ENCODE measurements at places on chromosomes 3 and 15. TPM values are rescaled to one million over a fixed set of nuclear protein-coding genes. Genes with fewer than 3 reads are reported as not detected.

- H3K27ac ChIP-seq = no peak overlapping the region
- H3K4me1 ChIP-seq = no peaks in the 10 kb centered on the region
These were observed 55.3 kb upstream of the CA12 start for GRCh38 chr15:63436872-63437375.

- DNase-seq = no peak
- no peaks in the 10 kb centered on the region for H3K4me1 ChIP-seq
- no peak overlapping the region for H3K4me3 ChIP-seq
- H3K27ac ChIP-seq = no peak overlapping the region
These were observed 22.8 kb downstream of the NUP210 start for GRCh38 chr3:13397316-13397715.

GRCh38 chr15:87527416-87527815, 729.1 kb downstream of the NTRK3 start:
- no peak overlapping the region for H3K4me3 ChIP-seq
- H3K4me1 ChIP-seq = no peaks in the 10 kb centered on the region
- no peaks in the 10 kb centered on the region for H3K27me3 ChIP-seq

- no peaks in the 10 kb centered on the region for H3K4me1 ChIP-seq
- no peak overlapping the region for H3K27ac ChIP-seq
- no peak overlapping the region for H3K4me3 ChIP-seq
- H3K36me3 ChIP-seq = no peaks in the 10 kb centered on the region
These were observed 51.6 kb upstream of the CMTM7 start for GRCh38 chr3:32340039-32340438.

DNA sequence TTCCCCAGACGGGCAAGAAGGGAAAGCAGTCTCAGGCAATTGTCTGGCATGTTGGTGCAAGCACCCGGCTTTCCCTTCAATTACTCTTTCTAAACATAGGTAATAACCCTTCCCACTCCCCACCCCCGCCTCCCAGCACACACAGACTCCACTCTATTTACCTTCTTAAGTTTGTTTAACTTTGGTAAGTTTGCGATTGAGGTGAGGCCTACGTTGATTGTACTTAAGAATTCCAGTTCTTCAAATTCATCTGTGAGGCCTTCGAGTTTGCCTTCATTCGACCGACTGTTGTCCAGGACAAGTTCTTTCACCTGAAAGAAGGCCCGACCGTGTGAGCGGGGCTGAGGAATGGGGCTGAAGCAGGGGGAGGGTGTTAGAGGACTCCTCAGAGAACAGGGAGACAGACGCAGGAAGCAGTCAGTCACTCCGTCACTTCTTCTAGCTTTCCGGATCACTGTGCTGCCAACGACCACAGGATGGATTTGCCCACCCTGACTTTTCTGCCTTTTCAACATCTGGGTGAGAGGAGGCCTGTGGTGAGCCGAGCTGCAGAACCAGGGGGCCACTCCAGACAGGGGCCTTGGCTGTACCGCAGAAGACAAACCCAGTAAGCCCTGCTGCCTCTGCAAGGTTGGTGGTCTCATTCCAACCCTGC, 33.0 kb downstream of the ANP32A start:
- no peak overlapping the region for H3K27ac ChIP-seq
- peaks cover 3% of the 10 kb centered on the region for H3K36me3 ChIP-seq
- H3K27me3 ChIP-seq = no peaks in the 10 kb centered on the region
- no peak for DNase-seq

GRCh38 chr15:89396723-89397652, 62.4 kb upstream of the POLG start:
- no peaks in the 10 kb centered on the region for H3K36me3 ChIP-seq
- no peak overlapping the region for H3K4me3 ChIP-seq
- no peaks in the 10 kb centered on the region for H3K4me1 ChIP-seq
- H3K27me3 ChIP-seq = no peaks in the 10 kb centered on the region
- H3K27ac ChIP-seq = no peak overlapping the region

DNA sequence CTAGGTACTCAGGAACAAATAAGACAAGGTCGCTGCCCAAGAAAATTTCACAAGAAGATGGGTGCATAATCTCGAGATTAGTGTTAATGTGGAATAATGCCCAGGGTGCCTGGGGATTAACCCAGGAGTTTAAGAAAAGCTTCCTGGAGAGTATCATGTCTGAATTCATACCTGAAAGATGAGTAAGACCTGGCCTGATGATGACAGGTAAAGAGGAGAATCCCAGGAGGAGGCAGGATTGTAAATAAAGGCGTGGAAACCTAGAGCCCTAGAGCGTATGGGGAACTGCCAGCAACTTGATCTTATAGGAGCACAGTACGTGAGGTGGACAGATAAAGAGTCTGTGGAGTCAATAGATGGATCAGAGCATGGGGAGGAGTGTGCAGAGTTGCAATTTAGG, 43.0 kb downstream of the ARRDC4 start:
- no peaks in the 10 kb centered on the region for H3K36me3 ChIP-seq
- H3K4me1 ChIP-seq = no peaks in the 10 kb centered on the region
- no peaks in the 10 kb centered on the region for H3K27me3 ChIP-seq
- no peak for DNase-seq

GRCh38 chr3:37907906-37908305, 46.2 kb downstream of the CTDSPL start:
- no peaks in the 10 kb centered on the region for H3K27me3 ChIP-seq
- H3K4me3 ChIP-seq = no peak overlapping the region
- H3K36me3 ChIP-seq = no peaks in the 10 kb centered on the region

GOLGA6L6 gene
- not detected for total RNA-seq

GRCh38 chr3:131811481-131811880, 223.3 kb downstream of the CPNE4 start:
- no peak overlapping the region for H3K27ac ChIP-seq
- H3K27me3 ChIP-seq = no peaks in the 10 kb centered on the region
- DNase-seq = no peak

GRCh38 chr3:164387236-164387635, 691.1 kb downstream of the SI start:
- H3K4me3 ChIP-seq = no peak overlapping the region
- no peak overlapping the region for H3K27ac ChIP-seq
- no peaks in the 10 kb centered on the region for H3K36me3 ChIP-seq
- H3K4me1 ChIP-seq = no peaks in the 10 kb centered on the region
- no peaks in the 10 kb centered on the region for H3K27me3 ChIP-seq

DNA sequence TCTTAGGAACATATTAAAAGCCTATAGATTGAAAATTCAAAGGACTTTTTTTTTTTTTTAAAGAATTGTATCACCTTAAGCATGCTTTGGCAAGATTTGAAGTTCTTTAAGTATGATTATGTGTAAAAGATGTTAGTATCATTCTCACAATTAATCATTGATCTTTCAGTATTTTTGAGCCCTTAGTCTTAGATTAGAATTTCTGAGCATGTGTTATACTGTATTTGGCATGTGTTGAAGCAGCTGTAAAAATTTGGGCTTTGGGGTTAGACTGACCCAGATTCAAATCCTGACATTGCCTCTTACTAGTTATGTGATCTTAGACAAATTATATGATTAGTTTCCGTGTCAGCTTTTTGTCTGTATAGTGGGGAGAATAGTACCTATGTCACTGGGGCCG, 6.3 kb downstream of the OXSR1 start:
- H3K36me3 ChIP-seq = no peaks in the 10 kb centered on the region
- DNase-seq = no peak
- no peak overlapping the region for H3K27ac ChIP-seq
- H3K4me1 ChIP-seq = no peaks in the 10 kb centered on the region

DNA sequence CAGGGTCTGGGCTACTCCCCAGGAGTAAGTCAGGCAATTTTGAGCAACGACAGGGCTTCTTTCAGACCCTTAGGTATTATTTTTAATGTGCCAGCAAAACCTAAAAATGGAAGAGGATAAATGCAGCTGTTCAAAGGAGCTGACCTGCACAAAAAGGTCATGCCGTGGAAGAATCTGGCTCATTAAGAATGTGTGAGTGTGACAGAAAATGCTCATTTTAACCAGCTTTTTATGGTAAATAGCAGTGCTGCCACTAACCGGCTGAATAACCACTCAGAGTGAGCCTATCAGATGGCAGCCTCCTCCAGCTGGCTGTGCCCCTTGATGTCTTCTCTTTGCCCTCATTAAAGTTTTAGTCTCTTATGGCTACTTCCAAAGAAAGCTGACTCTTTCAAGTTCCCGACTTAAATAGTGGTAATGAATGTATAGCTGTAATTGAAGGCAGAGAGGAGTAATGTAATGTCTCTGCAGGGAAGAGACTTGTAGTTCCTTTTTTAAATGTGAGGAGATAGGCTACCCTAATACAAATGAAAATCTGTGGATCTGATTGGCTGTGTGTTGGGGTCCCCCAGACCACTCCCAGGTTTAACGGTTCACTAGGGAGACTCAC, 9.5 kb upstream of the FSTL1 start:
- H3K4me1 ChIP-seq = no peaks in the 10 kb centered on the region
- H3K27me3 ChIP-seq = no peaks in the 10 kb centered on the region
- no peak for DNase-seq
- no peak overlapping the region for H3K4me3 ChIP-seq
- no peaks in the 10 kb centered on the region for H3K36me3 ChIP-seq

DNA sequence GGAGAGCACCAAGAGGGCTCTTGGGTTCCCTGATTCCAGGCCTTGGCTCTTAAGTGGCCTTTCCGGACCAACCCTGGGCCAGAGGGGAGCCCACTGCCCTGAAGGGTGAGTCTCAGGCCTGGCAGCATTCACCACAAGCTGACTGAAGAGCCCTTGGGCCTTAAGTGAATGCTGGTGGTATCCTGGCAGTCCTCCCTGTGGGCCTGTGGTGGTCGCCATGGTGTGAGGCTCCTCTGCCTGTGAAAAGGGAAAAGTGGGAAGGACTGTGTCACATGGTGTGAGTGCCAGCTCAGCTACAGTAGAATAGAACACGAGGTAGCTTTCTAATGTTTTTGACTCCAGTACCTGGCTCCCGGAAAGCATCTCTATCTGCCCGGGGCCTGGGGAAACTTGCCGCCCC, 15.3 kb downstream of the CHDH start:
- H3K27me3 ChIP-seq = no peaks in the 10 kb centered on the region
- H3K4me3 ChIP-seq = no peak overlapping the region
- no peaks in the 10 kb centered on the region for H3K36me3 ChIP-seq

DNA sequence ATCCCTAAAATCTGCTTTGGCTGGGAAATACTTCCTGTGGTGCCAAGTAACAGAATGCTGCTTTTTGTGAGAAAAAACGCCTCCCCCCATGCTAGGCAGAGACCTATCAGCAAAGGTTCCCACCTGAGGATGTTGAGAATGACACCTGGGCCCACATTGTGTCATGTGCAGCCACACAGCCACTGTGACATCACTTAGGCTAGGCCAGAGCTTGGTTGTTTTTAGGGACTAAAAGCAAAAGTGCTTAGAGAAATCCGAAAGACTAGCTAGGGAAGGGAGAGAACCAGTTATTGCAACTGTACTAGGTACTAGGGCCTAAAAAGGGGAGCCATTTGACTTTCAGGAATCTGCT, 6.2 kb downstream of the ZDHHC3 start:
- no peak overlapping the region for H3K4me3 ChIP-seq
- H3K36me3 ChIP-seq = no peaks in the 10 kb centered on the region
- H3K27me3 ChIP-seq = no peaks in the 10 kb centered on the region
- no peaks in the 10 kb centered on the region for H3K4me1 ChIP-seq

DNA sequence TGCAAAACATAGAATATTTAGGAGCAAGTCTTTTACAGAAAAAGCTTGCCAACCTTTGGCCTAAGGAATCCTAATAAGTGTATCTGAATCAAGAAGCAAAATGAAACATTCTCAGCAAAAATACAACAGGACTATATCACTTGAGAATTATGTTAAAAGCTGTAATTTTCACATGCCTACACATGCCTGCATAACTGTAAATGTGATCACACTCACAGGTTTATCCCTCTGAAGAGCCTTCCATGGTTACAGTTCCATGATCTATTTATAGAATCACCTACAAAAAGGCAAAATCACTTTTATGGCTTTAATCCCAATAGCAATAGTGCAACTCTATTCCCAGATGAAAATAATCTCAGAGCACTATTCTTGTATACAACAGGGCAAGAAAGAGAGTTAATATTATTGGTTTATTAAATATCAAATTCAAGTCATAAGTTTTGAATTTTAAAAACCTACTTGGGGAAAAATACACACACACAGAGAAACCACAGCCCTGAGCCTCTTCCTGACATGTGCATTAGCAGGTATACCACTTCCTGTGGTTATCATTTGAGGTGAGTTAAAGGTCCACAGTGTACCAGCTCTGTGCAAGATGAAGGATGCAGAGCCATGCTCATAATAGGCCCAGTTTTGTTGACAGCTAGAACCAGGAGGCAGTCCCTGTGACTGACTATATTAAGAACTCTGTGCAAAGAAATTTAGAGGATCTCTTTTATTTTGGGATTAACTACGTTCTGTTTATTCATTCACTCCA, 252.5 kb upstream of the TGFBR2 start:
- H3K4me3 ChIP-seq = no peak overlapping the region
- DNase-seq = no peak
- no peaks in the 10 kb centered on the region for H3K4me1 ChIP-seq
- H3K27ac ChIP-seq = no peak overlapping the region

DNA sequence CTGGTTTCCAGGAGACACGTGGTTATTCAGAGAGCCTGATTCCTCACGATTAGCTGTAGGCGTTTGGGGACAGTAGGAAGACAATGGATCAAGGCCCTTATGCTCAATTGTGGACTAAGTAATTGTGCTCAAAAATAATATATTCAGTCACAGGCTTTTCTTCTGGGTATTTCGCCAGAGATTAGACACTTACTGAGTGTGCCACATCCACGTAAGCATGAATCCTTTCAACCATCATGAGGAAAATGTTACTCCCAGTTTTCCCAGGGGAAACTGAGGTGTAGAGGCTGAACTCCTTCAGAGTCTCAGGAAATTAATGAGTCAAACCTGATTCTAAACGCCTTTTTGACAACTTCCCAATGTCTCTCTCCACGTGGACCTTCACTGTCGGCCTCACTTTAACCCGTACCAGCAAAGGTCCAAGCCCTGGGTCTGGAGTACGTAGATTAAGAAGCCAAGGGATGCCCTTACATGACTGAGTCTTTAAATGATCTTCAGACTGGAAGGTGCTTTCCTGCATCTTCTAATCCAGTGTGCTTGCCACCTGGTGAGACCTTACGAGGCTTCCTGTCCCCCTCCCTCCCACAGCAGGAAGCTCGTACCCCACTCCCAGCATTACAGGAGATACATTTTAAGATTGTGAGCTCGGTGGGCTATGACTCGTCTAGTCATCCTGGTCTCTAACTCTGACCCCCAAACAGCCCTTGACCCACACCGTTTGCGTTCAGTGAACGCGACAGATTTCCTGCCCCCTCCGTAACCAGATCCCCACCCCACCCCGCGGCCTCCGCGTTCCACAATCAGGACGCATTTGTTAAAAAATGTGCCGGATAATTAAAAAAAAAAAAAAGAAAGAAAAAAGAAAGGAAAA, 1.7 kb downstream of the PKM start:
- H3K27me3 ChIP-seq = no peaks in the 10 kb centered on the region
- H3K4me3 ChIP-seq = peak overlapping the region; percentile 71
- no peaks in the 10 kb centered on the region for H3K36me3 ChIP-seq
- peaks cover 2% of the 10 kb centered on the region for H3K4me1 ChIP-seq
- peak overlapping the region; percentile 96 for H3K27ac ChIP-seq

DNA sequence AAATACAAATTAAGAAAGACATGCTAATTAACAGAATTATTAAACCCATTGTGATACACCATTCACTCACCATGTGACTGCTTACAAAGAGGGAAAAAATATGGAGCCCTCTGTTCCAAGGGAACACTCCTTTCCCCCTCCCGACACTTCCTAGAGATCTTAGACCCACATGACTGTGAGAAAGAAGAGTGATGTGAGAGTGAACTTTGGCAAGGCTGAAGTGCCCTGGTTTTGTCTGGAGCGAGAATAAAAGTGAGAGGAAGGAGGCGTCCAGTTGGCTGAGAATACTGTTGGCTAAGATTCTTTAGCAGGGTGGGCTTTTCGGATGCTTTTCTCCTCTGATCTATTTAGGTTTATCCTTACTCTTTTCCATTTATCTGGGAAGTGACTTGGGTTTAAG, 14.1 kb downstream of the CHL1 start:
- H3K4me3 ChIP-seq = no peak overlapping the region
- no peak overlapping the region for H3K27ac ChIP-seq
- H3K4me1 ChIP-seq = no peaks in the 10 kb centered on the region
- no peaks in the 10 kb centered on the region for H3K27me3 ChIP-seq

ATP2B2 gene
- 33.3 TPM for total RNA-seq

All from right lobe of liver (tissue), 6 donors.